ENCODE measurements at places on chromosomes 7 and 10. TPM values are rescaled to one million over a fixed set of nuclear protein-coding genes. Genes with fewer than 3 reads are reported as not detected.

The DOCK1 gene
- not detected for total RNA-seq

The ZCWPW1 gene
- 3.0 TPM for total RNA-seq

The CDC123 gene
- 82.9 TPM for total RNA-seq

The MAD1L1 gene
- 38.6 TPM for total RNA-seq

The GRM3 gene
- not detected for total RNA-seq

The TEX47 gene
- total RNA-seq = not detected

The ANKRD22 gene
- not detected for total RNA-seq

The MMRN2 gene
- total RNA-seq = not detected

The EGFR gene
- total RNA-seq = not detected

The TEX36 gene
- not detected for total RNA-seq

The ZNF467 gene
- not detected for total RNA-seq

The IQCE gene
- 0.93 TPM for total RNA-seq

The KCNIP2 gene
- 0.61 TPM for total RNA-seq

The INSYN2A gene
- not detected for total RNA-seq

DNA sequence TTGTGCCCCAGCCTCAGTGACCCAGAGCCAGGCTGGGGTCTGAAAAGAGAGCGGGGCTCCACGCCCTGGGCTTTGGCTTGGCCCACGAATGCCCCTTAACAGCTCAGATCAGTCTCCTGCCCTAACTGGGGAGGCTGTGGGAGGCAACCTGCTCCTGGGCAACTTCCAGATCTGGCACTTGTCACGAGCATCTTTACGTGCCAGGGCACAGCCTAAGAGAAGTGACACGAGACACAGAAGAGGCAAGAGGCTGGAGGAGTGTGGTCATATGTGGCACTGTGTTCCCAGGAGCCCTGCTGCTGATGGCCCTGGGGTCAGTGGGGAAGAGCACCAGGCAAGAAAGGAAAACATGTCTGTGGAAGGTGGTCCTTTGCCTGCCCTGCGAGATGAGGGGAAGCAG is 97.8 kb upstream of the BTBD16 start:
- no peaks in the 10 kb centered on the region for H3K4me1 ChIP-seq
- no peaks in the 10 kb centered on the region for H3K36me3 ChIP-seq
- no peak for DNase-seq
- no peak overlapping the region for H3K4me3 ChIP-seq

DNA sequence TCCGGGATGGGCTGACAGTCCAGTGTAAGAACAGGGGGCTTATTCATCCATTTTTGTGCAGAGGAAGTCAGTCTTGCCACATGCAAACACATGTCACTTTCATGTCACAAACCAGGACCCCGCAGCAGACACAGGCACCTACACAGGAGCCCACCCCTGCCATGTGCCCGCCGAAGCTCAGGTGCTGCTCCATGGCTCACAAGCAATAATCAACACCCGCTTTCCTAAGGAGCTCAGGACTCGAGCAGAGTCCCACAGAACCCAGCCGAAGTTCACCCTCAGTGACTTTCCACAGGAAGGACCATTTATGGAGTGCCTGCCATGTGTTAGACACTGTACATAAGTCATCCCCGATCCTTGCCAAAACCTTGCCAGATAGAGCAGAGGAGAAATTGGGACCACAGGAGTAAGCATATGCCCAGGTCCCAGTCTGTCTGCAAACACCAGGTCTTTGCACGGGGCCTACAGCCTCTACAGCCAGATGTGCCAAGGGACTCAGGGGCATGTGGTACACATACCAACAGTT is 99.4 kb downstream of the EBF3 start:
- H3K36me3 ChIP-seq = no peaks in the 10 kb centered on the region
- no peak for DNase-seq
- H3K4me1 ChIP-seq = peaks cover 5% of the 10 kb centered on the region
- no peaks in the 10 kb centered on the region for H3K27me3 ChIP-seq
- H3K4me3 ChIP-seq = no peak overlapping the region

GRCh38 chr10:128864554-128865295 is 602.3 kb upstream of the MGMT start:
- H3K27ac ChIP-seq = no peak overlapping the region
- no peaks in the 10 kb centered on the region for H3K27me3 ChIP-seq
- no peaks in the 10 kb centered on the region for H3K36me3 ChIP-seq
- H3K4me3 ChIP-seq = no peak overlapping the region

DNA sequence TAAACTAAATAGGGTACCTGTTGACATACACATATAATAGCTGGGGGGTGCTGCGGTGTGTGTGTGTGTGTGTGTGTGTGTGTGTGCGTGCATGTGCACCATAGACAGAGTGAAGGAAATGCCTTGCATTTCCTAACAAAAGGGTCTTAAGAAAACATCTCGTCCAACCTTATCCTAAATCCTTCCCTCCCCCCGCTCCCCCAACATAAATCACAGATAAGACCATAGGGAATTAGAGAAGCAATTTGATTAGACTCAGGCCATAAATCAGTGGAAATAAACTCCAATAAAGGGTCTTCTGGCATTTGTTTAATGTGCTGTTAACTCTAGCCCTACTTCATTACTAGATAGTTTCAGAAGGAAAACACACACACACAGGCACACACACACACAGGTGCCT is 148.5 kb downstream of the PPP1R17 start:
- no peaks in the 10 kb centered on the region for H3K27me3 ChIP-seq
- no peaks in the 10 kb centered on the region for H3K4me1 ChIP-seq
- DNase-seq = no peak
- no peak overlapping the region for H3K4me3 ChIP-seq
- no peak overlapping the region for H3K27ac ChIP-seq

DNA sequence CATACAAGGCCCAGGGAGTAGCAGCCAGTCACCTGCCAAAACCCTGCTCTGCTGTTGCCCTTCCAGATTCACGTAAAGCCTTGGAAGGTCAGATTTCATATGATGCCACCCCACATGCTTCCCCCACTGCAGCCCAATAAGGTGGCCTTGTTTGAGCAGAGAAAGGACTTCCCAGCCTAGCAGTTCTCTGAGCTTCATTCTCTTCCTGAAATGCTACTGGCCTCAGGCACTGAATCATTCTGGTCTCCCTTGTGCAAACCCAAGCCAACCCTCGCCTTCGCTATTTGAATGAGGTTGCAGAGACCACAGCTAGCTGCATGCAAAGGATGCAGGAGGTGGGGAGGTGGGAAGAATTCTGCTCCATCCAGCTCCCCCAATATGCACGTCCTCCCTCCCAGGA is 60.3 kb upstream of the PLXNA4 start:
- no peak overlapping the region for H3K4me3 ChIP-seq
- no peaks in the 10 kb centered on the region for H3K36me3 ChIP-seq
- H3K4me1 ChIP-seq = no peaks in the 10 kb centered on the region
- H3K27ac ChIP-seq = no peak overlapping the region

DNA sequence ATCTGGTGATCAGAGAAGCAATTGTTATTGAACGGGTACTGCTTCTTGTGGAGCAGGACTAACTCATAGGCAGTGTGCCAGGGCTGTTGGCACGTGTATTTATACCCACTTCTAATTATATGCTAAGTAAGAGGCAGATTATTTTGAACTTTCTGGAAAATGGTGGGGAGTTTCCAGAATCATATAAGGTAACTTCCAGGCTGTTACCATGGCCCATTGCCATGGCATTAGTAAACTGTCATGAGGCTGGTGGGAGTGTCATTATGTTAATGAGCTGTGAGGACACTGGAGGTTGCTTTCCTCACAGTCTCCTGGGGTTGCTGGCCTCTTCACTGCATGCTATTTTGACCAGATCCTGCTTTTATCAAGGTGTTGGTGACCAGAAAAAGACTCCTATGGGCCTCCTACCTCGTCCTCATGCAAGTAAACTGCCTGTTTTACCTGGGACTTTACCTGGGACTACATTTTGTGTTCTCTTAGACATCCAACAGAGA is 122.6 kb downstream of the KCND2 start:
- no peak overlapping the region for H3K4me3 ChIP-seq
- H3K4me1 ChIP-seq = no peaks in the 10 kb centered on the region
- no peaks in the 10 kb centered on the region for H3K36me3 ChIP-seq
- H3K27me3 ChIP-seq = no peaks in the 10 kb centered on the region

- H3K4me3 ChIP-seq = no peak overlapping the region
- no peaks in the 10 kb centered on the region for H3K4me1 ChIP-seq
- no peaks in the 10 kb centered on the region for H3K36me3 ChIP-seq
These were observed 15.6 kb downstream of the HIBADH start for GRCh38 chr7:27647046-27647445.

GRCh38 chr10:23493711-23494110 is 54.8 kb downstream of the OTUD1 start:
- H3K27ac ChIP-seq = no peak overlapping the region
- H3K27me3 ChIP-seq = no peaks in the 10 kb centered on the region
- no peak overlapping the region for H3K4me3 ChIP-seq
- H3K4me1 ChIP-seq = no peaks in the 10 kb centered on the region
- DNase-seq = no peak

- peaks cover 43% of the 10 kb centered on the region for H3K4me1 ChIP-seq
- no peak overlapping the region for H3K4me3 ChIP-seq
- H3K27me3 ChIP-seq = no peaks in the 10 kb centered on the region
- no peaks in the 10 kb centered on the region for H3K36me3 ChIP-seq
- no peak overlapping the region for H3K27ac ChIP-seq
- DNase-seq = no peak
These were observed 285.4 kb downstream of the ADARB2 start for GRCh38 chr10:1451941-1452340.

DNA sequence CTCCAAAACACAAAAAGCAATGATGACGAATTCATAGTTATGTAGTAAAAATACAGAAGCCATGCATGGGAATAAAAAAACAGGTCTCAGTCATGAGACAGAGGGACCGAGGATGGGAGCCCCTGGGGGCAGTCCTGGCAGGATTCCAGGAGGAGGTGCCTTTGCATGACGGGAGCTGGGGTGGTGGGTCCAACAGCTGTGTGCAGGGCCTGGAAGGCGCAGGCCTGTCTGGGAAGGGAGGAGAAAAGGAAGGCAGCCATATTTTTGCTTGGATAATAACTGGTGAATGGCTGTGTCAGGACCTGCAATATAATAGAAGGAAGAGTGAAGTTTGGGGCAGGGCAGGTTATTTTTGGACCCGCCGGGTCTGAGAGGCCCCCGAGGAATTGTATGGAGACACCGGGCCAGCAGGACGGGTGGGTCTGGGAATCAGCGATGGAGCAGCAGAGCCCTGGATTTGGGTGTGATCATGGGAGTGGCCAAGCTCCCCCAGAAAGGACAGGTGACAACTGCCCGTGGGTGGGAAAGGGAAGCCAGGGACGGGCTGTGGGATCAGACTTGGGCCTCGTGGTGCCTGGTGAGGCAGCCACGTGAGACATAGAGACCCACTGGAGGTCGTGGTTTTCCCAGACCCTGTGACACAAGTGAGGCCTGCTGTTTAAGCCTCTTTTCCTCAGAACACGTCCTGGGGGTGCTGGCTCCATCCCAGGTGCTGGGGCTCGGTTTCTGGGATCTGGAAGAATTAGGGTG is 2.9 kb upstream of the JAKMIP3 start:
- H3K4me3 ChIP-seq = no peak overlapping the region
- no peaks in the 10 kb centered on the region for H3K4me1 ChIP-seq
- DNase-seq = no peak
- no peaks in the 10 kb centered on the region for H3K36me3 ChIP-seq

DNA sequence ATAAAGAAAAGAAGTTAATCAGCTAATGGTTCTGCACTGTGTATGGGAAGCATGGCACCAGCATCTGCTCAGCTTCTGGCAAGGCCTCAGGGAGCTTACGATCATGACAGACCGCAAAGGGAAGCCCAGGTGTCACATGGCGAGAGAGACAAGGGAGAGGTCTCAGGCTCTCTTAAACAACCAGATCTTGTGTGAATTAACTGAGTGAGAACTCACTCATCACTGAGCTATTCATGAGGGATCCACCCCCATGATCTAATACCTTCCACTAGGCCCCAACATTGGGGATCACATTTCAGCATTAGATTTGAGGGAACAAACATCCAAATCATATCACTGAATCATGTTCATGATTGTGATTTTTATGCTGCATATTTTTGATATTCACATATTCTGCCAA is 5.8 kb downstream of the USP54 start:
- no peak overlapping the region for H3K27ac ChIP-seq
- no peaks in the 10 kb centered on the region for H3K4me1 ChIP-seq
- H3K36me3 ChIP-seq = no peaks in the 10 kb centered on the region
- no peak for DNase-seq

DNA sequence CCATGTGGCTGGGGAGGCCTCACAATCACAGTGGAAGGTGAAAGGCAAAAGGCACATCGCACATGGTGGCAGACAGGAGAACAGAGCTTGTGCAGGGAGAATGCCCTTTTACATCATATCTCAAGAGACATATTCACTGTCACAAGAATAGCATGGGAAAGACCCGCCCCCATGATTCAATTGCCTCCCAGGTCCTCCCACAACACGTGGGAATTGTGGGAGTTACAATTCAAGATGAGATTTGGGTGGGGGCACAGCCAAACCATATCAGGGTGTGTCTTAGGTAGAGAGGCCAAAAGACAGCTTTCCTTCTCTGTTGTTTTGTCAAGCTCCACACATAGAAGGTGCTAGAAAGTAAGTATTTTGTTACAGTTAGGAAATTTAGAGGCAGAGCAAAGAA is 20.8 kb upstream of the SLC26A5 start:
- no peak for DNase-seq
- H3K4me3 ChIP-seq = no peak overlapping the region
- H3K36me3 ChIP-seq = no peaks in the 10 kb centered on the region
- H3K27me3 ChIP-seq = no peaks in the 10 kb centered on the region

DNA sequence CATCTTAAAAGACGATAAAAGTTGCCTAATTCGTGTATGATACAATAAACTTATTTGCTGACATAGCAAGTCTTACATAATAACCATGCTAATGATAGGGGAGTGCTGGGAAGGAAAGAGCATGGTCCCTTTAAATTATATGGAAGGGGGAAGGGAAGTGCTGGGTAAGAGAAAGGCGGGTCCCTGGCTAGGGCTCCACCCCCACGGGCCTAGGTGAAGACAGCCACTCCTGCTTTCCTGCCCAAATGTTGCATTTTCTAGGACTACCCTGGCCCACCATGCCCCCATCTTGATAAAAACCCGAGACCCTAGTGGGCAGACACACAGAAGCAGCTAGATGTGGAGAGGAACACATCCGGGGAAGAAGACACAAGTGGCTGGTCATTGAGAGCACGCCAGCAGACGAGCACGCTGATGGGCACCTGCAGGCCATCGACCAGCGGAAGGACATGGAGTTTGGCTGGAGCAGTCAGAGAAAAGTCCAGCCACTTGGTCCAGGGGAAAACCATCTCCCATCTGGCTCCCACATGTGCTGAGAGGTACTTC is 328.7 kb downstream of the ARL4A start:
- no peaks in the 10 kb centered on the region for H3K27me3 ChIP-seq
- DNase-seq = no peak
- H3K4me3 ChIP-seq = no peak overlapping the region
- H3K36me3 ChIP-seq = no peaks in the 10 kb centered on the region

- H3K4me1 ChIP-seq = peaks cover 6% of the 10 kb centered on the region
- H3K27me3 ChIP-seq = no peaks in the 10 kb centered on the region
- no peak overlapping the region for H3K27ac ChIP-seq
- no peak overlapping the region for H3K4me3 ChIP-seq
These were observed 17.8 kb upstream of the HERPUD2 start for GRCh38 chr7:35712563-35713226.

- H3K4me1 ChIP-seq = no peaks in the 10 kb centered on the region
- H3K27ac ChIP-seq = no peak overlapping the region
- DNase-seq = no peak
- no peaks in the 10 kb centered on the region for H3K27me3 ChIP-seq
- H3K4me3 ChIP-seq = no peak overlapping the region
- H3K36me3 ChIP-seq = no peaks in the 10 kb centered on the region
These were observed 624.3 kb upstream of the GHITM start for GRCh38 chr10:83515001-83515400.

Measured in Karpas-422 (cell line).